Stimulated activated CD8-positive, alpha-beta memory T cell treated with anti-CD3 and anti-CD28 coated beads, Interleukin-2, amount 100 ng/mL, for 1 hour (primary cell): ENCODE measurements at places on chromosomes 3 and 15.

DNA sequence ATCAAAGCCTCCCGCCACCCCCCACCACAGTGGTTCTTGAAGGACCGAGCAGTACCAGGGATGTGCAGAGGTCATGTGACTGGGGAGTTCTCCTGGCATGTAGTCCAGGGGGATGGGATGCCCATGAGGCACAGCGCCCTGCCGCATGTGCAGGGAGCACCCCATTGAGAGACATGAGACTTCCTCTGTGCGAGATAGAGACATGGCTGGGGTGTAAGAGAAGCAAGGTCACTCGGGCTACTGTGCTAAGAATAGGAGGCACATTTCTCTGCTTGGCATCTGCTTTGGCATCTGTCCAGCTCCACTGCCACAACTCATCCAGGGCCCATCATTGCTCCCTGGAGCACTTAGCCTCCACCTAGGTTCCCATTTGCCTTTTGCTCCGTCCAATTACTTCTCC, 2.4 kb upstream of the CYP1A1 start:
- DNase-seq = no peak

DNA sequence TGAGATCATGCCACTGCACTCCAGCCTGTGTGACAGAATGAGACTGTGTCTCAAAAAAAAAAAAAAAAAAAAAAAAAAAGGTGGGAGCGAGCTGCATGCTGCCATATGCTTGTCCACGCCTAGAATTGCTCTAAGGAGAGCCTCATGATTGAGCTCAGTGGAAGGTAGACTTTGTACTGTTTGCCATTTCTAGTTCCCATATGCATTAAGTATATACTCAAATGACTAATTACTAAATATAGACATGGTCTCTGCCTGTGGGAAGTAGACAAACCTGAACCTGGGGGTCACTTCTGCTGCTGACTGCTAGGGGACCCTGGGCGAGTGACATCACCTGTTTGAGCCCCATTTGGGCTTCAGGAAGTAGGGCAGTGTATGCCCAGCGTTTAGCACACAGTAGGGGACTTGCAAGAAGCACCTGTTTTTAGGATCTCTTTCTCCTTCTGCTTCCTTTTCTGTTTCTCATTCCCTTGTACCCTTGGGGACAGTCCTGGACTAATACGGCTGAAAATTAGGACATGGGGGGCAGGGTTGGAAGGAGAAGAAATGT, 27.2 kb downstream of the PRKCD start:
- DNase-seq = no peak

DNA sequence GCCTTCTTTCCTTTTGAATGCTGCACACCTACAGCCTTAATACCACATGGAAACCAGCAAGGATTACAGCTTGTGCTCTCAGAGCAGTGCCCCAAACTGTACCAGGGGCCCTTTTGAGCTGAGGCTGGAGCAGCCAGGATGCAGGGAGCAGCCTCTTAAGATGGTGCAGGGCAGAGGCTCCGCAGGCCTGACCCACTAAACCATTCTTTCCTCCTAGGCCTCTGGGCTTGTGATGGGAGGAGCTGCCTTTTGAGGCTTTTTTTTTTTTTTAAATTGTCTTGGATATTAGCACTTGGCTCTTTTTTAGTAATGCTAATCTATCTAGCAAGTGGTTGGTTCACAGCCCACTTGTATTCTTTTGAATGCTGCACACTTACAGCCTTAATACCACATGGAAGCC, 37.7 kb downstream of the PFN2 start:
- DNase-seq = no peak

DNA sequence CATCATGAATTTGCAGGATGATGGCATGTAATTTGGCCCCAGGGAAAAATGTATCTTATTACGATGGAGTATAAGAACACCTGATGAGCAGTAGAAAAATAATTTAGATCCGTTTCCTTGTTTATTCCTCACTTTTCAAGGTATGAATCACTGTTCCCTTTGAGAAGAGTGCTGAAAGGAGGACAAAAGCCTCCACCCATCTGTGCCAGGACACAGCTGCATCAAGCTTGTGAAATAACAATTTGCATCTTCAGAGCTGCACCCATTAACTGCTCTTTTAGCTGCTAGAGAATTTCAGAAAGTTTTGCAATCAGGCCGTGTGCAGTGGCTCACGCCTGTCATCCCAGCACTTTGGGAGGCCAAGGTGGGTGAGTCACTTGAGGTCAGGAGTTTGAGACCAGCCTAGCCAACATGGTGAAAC, 9.6 kb downstream of the CLDND1 start:
- no peak for DNase-seq

DNA sequence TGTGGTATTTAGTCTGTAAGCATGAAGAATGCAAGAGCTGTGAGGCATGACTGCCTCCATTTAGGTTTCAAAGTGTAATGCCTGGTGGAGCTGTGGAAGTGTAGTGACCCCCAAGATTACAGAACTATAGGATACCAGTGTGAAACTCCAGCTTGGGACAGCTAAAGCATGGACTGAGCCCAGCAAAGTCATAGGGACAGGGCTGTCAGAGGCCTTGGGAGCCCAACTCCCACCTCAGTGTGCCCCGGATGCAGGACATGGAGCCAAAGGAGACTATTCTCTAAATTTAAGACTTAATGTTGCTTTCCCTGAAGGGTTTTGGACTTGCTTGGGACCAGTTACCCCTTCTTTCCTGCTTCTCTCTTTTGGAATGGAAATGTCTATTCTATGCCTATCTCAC, 10.8 kb downstream of the GPR15 start:
- no peak for DNase-seq

DNA sequence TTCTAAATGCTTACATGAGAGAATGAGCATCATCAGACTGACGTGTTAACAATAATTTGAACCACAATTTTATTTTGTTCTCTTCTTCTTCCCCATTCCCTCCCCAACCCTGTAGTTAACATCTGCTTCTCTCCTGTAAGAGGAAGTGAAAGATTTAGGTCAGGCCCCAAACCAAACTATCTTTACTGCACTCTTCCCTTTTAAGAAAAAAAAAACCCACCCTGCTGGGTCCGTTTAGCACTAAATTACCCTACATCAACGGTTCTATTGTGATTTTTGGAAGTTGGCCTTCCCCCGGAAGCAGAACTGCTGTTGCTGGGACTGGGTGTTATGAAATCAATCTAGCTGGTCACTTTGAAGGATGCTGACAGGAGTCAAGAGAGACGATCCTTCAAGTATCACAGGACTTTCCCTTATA, 49.4 kb downstream of the NFKBIZ start:
- DNase-seq = no peak

GRCh38 chr3:25863416-25863959, 73.6 kb downstream of the OXSM start:
- DNase-seq = no peak

DNA sequence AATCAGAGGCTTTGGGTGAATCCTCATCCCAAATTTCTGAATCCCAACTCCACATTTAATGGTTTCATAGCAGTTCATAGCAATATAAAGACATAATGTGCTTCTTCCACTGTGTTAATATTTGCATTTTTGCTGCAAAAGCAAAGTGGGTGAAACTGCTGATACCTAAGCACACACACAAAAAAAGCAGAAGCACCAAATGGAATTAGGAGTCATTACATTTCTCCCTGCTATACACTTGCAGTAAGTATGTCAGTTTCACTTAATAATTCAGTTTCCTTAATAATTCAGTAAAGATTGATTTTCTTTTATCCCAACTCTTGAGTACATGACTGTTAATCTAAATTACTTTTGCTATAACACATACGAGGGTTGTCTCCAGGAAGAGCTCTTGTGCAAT, 48.9 kb upstream of the ALCAM start:
- no peak for DNase-seq

- DNase-seq = no peak
Observed at GRCh38 chr3:198093112-198093679, 133.2 kb downstream of the LMLN start.

DNA sequence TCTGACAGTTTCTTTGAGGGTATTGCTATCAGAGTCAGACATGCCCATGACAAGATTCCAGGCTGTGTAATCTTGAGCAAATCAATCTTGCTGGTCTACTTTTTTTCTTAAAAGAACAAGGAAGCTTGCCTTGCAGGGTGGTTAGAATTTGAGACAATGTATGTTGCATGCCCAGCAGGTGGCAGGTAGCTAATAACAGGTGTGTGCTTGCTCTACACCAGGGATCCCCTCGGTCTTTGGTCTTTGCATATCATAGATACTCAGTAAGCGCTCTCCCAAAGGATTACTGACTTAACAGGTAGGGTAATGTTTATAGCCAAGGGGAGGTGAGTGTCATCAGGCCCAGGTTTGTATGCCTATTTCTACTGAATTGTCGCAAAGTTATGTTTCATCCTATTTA, 37.3 kb downstream of the CACNA1D start:
- DNase-seq = no peak

GRCh38 chr3:42477696-42478095, 24.7 kb upstream of the VIPR1 start:
- DNase-seq = no peak

DNA sequence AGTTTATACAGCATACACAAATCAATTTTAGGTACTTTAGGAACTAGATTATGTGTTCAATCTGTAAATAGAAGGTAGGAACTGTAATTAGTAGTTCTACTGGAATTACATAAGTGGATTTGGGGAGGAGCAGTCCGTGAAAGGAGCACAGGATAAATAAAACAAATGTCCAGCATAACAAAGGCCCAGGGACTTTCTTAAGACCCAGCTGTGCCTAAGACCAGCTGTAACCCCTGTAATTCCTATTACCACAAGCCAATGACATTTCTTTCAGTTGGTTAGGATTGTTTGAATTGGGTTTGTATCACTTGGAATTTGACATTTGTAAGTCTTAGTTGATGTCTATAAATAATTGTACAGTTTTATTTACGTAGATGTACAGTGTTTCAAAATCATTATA, 4.8 kb upstream of the ZBTB20 start:
- DNase-seq = no peak

DNA sequence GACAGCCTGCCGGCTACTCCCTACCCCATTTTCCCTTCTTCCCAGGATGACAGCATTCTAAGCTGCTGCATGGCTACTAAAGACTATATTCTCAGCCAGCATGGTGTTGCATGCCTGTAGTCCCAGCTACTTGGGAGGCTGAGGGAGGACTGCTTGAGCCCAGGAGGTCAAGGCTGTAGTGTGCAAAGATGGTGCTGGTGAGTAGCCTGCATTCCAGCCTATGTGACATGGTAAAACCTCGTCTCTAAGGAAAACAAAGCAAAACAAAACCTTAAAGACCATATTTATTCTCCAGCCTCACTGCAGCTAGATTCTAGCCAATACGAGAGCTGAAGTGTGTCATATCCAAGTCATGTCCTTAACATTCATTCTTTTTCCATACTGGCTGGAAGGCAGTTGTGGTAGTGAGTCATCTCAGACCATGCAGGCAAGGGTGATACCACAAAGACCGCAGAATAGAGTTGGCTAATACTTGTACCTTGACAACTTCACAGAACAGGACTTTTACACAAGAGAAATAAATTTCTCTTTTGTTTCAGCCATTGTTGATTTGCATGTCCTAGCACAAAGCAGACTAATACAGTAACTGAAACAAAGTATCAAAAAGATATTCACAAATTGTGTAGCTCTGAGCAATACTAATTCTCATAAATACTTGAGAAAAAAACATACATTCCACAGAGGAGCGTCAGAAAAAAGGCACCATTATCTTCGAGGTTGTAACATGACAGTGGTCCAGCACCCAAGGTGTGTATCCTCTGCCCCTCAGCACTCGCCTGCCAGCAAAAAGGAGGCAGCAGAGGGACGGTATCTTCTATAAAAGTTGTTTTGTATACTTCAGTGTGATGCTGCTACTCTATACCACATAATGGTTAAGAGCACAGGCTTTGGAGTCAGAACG, 14.8 kb downstream of the PBRM1 start:
- no peak for DNase-seq

- no peak for DNase-seq
Observed at GRCh38 chr3:9135930-9136525, 113.4 kb downstream of the SRGAP3 start.

GRCh38 chr15:48914717-48915116, 36.8 kb downstream of the EID1 start:
- no peak for DNase-seq

DNA sequence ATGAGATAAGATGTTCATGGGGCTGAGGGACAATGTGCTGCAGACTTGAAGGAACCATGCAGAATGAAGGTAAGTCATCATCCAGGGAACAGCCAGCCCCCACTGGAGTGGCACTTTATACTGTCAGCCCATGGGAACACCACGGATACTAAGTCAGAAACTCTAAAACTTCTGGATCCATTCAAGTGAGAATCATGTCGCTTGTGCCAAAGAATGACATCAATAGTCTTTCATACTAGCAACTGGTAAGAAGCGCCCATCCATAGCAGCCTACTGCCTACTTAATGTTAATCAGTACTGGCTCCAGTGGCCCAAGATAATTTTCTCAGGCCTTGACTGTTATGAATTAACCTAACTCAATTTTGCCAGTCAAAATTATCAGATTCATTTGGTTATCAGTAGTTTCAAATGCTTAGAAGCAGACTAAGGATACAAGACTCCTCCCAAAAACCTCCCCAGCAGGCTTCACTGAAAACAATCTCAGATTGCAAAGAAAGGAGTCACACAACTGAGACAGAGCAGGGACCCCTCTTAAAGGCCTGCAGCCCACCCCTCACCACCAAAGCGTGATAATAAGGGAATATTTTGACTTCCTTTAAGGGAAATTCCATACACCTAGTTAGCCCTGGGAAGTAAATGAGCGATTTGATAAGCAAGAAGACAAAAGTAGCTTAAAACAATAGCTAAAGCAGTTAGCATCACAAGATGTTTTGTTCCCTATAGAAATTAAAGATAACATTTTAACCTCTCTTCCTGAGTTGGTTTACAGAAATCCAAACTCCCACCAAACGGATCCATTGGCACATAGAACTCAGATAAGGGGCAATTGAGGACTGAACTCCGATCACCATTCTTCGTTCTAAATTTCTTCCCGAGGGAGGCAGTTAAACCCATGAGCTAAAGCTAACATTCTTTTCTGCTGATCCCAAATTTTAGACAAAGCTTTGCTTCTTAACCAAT, 98.8 kb downstream of the TGFBR2 start:
- DNase-seq = no peak

DNA sequence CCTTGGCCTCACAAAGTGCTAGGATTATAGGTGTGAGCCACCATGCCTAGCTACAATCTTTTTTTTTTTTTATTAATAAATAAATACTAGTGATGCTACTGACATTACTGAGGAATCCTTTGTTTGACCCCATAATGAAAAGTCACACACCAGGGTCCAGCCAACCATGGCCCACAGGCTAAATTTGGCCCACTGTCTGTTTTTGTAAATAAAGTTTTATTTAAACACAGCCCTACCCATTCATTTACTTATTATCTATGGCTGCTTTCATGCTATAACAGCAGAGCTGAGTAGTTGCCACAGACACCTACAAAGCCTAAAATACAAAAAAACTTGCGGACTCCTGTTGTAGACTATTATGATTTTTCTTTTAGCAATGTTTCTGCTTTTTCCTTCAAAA, 7.4 kb downstream of the INTS14 start:
- DNase-seq = no peak

DNA sequence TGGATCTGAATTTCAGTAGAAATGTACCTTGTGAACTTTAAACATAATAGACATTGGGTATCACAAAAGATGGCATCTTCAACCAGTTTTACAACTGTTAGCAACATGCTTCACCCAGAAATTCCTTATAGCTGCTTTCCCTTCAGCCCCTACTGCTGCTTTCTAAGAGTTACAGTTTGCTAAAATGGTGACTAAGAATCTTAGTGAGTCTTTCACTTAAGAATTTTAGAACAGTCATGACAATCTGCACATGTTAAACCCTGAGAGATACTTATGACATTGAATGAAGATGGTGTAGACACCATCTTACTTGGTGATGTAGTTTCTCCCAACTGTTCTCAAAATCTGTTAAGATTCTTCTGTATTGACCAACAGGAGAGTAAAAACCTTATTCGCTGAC, 129.7 kb upstream of the UBE2E1 start:
- no peak for DNase-seq
